ENCODE measurements at places on chromosomes 3 and 15.
A peak's percentile ranks its signal among the peaks of the same experiment; 100 is the strongest.

- DNase-seq, result no peak
Observed at GRCh38 chr3:5972586-5972985, 785.1 kb downstream of the EDEM1 start.

DNA sequence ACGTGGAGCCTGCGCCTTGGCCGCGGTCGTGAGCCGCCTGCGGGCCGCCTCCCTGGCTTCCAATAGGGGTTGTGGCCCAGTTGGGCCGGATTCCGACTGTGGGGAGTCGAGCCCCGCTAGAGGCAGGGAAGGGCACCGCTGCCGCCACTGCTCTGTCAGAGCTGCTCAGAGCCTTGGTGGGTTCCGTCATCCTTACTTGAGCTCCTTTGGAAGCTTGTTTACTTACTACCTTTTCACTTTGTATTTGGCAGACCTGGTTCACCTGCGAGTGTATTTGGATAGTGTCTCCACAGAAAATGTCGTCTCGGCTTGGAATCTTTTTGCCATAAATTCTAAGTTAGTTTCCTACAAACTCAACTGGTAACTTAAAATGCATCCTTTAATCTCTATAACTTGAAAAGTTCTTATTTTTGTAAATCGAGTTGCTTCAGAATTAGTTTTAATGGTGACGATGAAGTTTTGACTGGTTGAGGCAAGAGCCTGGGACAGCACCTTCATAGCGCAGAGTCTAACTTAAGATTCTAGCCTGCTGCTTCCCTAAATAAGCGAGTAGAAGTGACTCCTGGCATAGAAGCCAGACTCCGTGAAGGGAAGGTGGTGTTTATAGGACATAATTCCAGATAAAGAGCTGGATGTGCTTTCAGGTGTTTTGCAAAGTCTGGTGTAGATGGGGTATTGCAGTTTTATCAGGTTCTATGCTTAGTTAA is 800 bp downstream of the DAG1 start:
- no peak for DNase-seq

GRCh38 chr3:177647341-177647740 is 450.1 kb upstream of the TBL1XR1 start:
- no peak for DNase-seq

DNA sequence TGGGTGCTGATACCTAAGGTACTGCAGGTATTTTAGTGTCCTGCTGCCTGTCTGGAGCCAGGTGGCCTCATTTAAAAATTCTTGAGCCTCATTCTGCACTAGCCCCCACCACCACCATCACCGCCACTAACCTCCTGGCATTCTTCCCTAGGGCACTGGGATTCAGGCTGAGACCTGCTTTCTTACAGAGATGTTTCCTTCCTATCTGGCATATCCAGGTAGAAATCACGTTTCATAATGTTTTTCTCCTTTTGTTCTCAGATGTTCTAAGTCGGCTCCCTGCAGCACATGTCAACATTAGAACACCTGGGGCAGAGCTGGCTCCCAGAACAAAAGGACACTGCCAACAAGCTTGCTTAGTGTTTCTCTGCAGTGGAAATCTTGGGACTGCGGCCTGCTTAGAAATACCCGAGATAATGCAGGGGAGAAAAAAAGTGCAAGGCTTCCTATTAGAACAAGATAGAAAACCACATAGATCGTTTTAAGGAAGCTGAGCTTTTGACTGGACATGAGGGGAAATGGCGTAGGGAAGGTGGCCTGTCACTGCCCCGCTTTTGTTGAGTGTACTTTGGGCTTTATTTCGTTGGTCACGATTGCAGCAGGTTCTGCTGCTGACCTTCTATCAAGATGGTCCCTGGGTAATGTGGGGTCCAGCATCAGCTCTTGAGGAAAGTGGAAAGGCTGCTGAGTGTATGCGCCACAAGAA is 59.6 kb upstream of the PPARG start:
- peak; percentile 20 for DNase-seq

GRCh38 chr15:90268415-90268814 is 2.9 kb downstream of the NGRN start:
- DNase-seq, result no peak

DNA sequence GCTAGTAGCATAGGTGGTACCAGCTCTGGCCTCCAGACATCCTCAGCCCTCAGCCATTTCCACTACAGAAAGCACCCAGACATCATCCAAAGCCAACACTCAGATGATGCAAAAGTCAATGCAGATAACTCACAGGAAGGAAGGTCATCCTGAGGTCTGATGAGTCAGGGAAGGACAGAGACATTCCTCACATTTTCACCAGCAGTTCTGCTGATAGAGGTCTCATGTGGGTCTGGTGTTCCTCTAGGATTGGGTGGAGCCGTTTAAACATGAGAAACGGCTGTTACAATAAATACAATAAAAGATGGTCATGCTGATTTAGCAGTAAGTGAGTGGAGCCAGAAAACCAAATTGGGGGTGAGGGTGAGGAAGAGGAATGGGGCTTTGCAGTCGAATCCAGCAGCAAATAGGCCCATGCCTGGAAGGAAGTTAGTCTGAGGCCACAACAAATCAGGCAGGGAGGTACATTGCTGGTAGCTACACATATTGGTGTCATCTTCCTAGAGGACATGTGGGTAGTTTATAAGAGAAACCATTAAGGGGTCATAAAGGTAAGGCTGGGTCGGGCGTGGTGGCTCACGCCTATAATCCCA is 33.3 kb upstream of the FLNB start:
- no peak for DNase-seq

DNA sequence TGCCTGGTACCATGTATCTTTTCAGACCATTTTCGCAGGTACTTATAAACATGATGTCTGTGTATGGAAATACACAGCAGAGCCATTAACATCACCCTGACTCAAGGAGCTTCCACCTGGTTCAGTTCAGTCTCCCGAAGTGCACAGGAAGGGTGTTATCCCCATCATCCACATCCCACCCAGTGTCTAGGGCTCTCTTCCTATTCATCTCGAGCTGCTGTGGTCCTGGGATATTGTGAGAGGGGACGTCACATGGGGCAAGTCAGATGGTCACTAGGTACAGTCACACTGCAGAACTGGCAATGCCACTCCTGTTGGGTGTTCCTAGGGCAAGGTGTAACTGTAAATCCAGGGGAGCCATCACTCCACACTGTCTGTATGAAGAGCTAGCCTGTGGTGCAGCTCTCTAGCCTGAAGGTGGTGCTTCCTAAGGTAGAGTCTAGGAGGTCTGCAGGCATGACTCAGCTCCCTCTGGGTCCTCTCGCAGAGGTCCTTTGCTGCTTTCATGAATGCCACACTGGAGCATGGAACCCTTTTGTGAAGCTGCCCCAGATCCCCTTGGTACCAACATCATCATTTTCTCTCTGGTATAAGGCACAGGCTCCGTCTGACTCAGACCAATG is 13.9 kb downstream of the ISLR2 start:
- no peak for DNase-seq

DNA sequence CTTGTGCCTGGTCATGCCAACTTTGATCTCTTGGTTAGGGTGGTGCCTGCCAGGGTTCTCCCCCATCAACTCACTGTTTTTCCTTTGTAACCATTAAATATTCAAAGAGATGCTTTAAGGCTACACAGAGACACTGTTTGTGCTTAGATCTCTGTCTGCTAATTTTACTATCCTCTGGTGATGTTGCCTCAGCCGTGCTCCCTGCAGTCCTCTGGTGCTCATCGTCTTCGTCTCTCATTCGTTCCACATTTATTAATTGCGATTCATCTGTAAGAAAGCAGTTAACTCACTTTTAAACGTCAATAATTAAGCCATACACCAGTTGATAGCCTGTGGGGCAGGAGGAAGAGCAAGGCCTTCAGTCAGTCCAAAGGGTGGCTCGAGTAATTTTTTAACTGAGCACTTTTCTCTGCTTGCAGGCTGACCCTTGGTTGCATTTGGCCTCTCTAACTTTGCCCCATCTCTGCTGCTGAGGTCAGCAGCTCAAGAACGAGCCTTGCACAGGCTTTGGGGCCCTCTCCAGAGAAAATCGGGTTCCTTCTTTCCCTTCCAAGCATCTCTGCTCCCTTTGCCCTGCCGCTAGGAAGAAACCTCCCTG is 62.9 kb downstream of the KLF15 start:
- DNase-seq, result no peak

DNA sequence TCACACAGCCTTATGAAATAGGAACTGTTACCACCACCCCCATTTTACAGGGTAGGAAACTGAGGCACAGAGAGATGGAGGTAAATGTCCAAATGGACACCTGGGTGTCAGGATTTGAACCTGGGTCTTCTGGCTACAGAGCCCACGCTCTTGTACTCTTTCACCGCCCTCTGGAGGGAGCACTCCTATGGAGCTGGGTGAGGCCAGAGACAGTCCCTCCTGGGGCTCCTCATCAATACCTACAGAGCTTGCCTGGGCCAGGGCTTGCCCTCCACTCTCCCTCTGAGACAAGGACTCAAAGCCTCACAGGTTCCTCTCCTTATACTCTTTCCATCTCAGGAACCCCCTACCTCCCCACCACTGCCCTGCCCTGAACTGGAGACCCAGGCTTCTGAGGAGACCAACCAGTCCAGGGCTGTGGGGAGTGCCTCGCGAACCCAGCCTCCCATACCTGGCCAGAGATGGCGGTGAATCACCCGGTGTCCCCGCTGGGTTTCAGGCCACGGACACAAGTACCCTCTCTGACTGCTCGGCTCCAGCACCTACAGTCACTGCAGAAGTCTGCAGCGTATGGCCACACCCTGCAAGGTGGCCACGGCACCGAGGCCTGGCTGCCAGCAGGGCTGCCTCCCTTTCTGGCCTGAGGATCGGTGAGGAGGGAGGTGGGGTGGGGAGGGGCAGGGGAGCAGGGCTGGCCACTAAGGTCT is 22.1 kb upstream of the ATP2B2 start:
- DNase-seq, result no peak

GRCh38 chr3:29513236-29513635 is 232.4 kb downstream of the RBMS3 start:
- DNase-seq, result no peak

GRCh38 chr15:92819278-92820235 is 80.6 kb upstream of the CHD2 start:
- DNase-seq, result peak; percentile 46

- DNase-seq, result no peak
Observed at GRCh38 chr3:4231041-4231440, 72.1 kb upstream of the SETMAR start.

- no peak for DNase-seq
Observed at GRCh38 chr15:70492240-70493177, 270.8 kb downstream of the UACA start.

GRCh38 chr3:126372413-126373145 is 15.4 kb upstream of the KLF15 start:
- no peak for DNase-seq

GRCh38 chr3:186212611-186213010 is 103.7 kb upstream of the ETV5 start:
- DNase-seq, result no peak

DNA sequence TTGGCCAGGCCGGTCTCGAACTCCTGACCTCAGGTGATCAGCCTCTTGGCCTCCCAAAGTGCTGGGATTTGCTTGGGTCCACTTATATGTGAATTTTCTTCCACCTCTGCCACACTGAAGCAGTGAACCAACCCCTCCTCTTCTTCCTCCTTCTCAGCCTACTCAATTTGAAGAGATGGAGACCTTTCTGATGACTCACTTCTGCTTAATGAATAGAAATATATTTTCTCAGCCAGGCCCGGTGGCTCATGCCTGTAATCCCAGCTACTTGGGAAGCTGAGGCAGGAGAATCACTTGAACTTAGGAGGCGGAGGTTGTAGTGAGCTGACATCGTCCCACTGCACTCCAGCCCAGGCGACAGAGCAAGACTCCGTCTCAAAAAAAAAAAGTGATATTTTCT is 46.8 kb upstream of the GATM start:
- no peak for DNase-seq

DNA sequence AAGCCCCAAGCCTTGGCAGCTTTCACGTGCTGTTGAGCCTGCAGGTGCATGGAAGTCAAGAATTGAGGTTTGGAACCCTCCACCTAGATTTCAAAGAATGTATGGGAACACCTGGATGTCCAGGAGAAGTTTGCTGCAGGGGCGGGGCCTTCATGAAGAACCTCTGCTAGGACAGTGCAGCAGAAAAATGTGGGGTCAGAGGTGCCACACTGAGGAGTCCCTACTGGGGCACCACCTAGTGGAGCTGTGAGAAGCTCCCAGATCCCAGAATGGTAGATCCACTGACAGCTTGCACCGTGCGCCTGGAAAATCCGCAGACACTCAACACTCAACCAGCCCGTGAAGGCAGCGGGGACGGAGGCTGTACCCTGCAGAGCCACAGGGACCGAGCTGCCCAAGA is 201.6 kb downstream of the OCA2 start:
- no peak for DNase-seq

DNA sequence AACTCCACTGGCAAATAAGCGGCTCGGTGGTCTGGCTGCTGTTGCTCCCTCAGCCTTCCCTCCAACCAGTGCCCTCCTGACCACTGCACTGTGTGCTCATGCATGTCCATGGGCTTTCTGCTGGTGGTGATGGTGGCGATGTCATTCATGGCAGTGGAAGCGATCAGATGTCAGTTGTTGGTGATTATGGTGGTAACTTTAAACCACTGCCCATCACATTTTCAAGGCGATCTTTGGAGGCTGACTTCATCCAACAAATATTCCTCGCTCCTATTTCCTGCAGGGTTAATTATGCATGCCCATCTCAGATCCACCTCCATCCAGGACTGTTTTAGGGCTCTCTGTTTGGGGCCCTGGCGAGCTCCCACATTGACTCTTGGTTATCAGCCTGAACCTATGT is 13.4 kb upstream of the HCN4 start:
- DNase-seq, result no peak

DNA sequence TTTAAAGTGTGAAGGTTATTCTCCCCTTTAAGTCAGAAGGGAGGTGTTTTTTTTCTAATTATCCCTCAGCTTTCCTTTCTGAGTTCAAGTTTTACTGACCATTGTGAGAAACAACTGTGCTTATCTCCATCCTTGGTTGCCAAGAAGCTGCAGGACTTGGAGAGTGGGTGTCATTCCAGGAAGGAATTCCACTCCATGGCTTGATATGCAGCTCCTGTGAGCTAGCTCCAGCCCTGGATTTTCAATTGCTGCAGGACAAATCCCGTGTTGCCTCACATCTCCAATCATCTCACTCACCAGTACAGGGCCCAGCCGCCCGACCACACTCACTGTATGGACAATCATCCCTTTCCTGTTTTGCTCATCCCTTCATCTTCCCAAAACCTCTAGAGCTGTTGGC is 122.5 kb downstream of the IGSF11 start:
- DNase-seq, result no peak

Measured in NCI-H1417 treated with DMSO at 0.1 percent for 48 hours (cell line).